ENCODE measurements at places on chromosomes 13 and 19.
A peak's percentile ranks its signal among the peaks of the same experiment; 100 is the strongest.

GRCh38 chr13:33690354-33690753, 127.6 kb upstream of the RFC3 start:
- DNase-seq: no peak

DNA sequence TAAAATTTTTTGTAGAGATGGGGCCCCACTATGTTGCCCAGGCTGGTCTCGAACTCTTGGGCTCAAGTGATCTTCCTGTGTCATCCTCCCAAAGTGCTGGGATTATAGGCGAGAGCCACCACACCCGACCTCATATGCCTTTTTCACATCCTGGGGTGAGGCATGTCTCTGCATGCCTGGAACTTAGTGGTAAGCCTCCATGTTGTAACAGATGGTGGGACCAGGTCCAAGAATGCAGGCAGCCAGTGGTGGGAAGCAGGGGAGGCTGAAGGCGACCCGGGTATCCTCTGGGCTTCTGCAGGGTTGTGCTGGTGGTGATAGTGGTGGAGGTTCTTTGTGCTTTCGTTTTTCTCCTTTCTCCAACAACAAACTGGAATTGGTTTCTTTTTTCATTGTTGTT, 30.1 kb upstream of the CCDC124 start:
- DNase-seq: peak; percentile 32

DNA sequence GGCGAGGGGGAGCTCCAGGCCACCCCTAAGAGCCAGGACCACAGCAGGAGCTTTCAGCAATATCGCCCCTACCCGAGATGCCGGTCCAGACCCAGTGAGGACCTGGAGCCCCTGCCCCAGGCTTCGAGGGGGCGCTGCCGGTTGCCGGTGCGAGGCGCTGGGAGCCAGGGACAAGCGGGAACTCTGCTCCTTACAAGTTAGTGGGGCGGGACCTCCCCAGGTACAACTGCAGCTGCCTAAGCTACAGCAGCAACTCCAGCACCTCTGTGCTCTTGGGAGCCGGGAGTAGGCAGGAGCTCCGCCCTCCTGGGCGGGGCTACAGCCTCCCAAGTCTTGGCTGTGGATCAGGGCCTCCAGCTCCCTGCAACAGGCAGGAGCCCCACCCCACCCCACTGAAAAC, 15.2 kb upstream of the TSC22D1 start:
- DNase-seq: no peak

DNA sequence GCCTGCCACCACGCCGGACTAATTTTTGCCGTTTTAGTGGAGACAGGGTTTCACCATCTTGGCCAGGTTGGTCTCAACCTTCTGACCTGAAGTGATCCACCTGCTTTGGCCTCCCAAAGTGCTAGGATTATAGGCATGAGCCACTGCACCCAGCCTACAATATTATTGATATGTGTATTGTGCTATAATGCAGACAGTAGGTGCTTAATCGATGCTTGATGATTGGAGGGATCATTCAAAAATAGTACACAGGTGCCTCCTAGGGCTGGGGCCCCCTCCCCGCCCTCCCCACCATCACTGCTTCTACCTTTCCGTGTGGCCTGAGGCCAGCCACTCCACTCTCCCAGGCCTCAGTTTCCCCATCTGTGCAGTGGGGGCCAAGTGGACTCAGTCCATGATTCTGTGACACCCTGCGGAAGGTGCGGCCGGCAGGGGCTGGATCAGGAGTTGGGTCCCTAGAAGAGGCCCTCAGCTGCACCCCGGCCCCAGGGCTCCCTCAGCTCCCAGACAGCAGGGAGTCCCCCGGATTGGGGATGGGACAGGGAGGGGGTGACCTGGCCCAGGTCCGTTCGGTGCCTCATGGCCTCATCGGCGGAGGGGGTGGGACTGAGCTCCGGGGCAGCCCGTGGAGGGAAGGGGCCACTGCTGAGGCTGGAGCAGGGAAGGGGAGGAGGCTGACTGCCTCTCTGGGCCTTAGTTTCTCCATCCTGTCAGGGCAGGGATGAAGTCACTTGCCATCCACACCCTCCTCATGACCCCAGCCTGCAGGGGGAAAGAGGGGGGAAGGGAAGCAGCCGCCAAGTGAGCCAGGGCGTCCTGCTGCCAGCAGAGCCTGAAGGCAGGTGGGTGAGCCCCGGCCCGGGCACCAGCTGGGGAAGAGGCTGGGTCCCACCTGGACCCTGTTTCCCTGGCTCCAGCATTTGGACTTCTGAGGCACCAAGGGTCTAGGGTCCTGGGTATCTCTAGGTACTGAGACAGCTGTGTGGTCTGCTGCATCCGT, 1.2 kb downstream of the ADAMTSL5 start:
- DNase-seq: no peak

- DNase-seq: peak; percentile 33
These were observed 1.1 kb downstream of the METTL21C start for GRCh38 chr13:102693776-102694175.
